ENCODE measurements at places on chromosomes 2 and 18.
A peak's percentile ranks its signal among the peaks of the same experiment; 100 is the strongest.

DNA sequence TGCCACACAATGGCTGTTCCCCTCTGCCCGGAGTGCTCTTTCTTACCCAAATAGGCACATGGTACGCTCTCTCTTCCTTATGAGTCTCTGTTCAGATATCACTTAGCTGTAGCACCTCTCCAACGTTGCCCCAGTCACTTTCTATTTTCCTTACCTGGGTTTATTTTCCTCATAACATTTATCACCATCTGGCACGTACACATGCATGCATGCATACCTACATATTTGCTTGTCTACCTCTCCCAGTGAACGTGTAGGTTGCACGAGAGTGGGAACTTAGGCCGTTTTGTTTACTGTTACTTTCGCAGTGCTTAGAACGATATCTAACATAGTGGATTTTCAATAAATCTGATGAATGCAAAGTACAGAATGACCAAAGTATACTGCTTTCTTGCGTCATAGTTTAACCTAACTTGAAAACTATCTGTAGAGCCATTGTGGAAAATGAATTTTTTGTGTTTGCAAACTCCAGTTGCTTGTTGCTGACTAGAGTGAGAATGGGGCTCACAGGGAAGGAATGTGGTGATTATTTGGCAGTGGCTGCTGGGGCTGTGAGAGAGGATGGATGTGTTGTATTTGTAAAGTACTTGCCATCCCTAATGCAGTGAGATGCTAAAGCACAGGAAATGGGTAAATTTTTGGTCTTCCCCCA is 47.1 kb downstream of the ACSL3 start:
- DNase-seq: no peak

DNA sequence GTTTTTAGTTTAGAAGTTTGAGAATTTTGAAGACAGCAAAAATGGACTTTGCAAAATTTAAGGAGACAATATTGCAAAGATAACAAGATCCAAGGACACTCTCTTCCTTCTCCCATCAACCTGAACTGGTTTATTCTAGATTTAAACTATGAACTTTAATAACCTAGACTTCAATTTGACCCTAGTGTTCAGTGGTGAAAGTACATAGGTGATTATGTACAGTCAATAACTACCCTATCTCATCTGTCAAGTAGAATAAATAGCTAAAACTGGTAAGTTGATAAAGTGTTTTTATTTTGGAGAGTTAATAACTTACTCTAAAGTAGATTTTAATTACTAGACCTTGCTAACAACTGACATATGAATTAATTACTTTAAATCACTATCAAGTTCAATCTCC is 52.9 kb upstream of the NFE2L2 start:
- no peak for DNase-seq

- DNase-seq: peak; percentile 53
Measured at GRCh38 chr2:221529943-221530652, 42.0 kb downstream of the EPHA4 start.

GRCh38 chr18:8208716-8209115 is 400.5 kb upstream of the RAB12 start:
- no peak for DNase-seq

- DNase-seq: no peak
Measured at GRCh38 chr18:7617738-7618422, 50.8 kb downstream of the PTPRM start.

DNA sequence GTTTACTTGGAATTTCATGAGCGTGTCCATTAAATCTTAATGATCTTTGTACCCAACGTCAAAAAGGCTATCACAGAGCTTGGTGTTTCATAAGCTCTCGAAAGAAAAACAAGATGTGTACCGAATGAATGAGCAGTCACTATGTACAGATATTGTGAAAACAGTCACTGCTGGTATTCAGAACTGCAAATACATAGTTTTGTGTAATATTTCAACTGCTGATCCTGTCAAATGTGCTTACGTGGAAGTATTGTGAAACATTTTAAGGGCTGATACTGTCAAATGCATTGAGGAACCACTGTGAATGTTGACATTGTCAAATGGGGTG is 184.2 kb upstream of the KLHL29 start:
- DNase-seq: no peak

GRCh38 chr18:78742218-78742745 is 237.3 kb upstream of the SALL3 start:
- DNase-seq: no peak

DNA sequence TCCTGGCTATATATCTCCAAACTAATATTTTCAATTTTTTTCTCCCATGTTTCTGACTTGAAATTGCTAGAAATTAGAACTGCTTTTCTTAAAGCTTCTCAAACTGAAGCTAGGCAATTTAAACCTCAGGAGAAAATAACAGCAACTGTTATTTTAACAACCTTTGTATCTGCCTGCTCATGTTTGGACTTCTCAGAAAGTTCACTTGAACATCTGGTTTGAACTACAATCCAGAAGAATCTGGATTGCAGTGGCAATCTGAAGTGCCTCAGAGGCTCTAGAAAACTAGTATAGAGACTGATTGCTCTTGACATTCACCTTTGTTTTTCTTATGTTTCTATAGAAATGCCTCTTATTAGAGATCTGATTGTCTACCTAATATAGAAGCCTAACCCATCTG is 64.1 kb downstream of the STAT4 start:
- no peak for DNase-seq

DNA sequence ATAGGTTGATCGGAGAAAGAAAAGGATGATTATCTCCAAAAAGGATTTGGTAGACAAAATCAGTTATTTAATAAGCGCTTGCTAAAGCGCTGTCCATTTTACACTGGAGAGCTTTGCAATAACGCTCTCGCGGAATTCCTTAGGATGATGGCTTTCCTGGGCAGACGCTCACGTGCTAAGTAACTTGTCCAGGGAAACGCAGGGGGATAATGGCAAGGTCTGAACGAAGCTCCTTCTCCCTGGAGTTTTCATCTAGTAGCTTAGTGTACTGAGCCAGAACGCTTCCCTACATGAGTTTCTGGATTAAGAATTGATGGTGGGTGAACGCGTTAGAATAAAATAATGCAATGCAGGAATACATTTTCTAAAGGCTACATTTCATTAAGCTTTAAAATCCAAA is 739.5 kb upstream of the SALL3 start:
- no peak for DNase-seq

DNA sequence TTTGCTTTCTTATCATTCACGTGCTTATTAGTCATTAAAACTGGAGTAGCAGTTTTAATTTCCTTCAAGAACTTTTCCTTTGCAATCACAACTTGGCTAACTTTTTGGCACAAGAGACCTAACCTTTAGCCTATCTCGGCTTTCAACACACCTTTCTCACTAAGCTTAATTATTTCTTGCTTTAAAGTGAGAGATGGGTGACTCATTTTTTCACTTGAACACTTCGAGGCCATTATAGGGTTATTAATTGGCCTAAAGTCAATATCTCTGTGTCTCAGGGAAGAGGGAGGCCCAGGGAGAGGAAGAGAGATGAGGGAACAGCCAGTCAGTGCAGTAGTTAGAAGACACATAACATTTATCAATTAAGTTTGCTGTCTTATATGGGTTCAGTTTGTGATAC is 289.8 kb downstream of the RBM43 start:
- DNase-seq: no peak

GRCh38 chr18:289026-289425 is 21.2 kb upstream of the THOC1 start:
- no peak for DNase-seq

- DNase-seq: no peak
Measured at GRCh38 chr2:221461901-221462300, 110.2 kb downstream of the EPHA4 start.

- no peak for DNase-seq
Measured at GRCh38 chr18:74963820-74964446, 245.0 kb downstream of the PTGR3 start.

- no peak for DNase-seq
Measured at GRCh38 chr18:38619129-38619528, 1053.5 kb upstream of the CELF4 start.

- DNase-seq: peak; percentile 54
Measured at GRCh38 chr2:173590276-173590861, 235.7 kb downstream of the CDCA7 start.

- DNase-seq: no peak
Measured at GRCh38 chr2:179455172-179455524, 190.5 kb upstream of the SESTD1 start.

DNA sequence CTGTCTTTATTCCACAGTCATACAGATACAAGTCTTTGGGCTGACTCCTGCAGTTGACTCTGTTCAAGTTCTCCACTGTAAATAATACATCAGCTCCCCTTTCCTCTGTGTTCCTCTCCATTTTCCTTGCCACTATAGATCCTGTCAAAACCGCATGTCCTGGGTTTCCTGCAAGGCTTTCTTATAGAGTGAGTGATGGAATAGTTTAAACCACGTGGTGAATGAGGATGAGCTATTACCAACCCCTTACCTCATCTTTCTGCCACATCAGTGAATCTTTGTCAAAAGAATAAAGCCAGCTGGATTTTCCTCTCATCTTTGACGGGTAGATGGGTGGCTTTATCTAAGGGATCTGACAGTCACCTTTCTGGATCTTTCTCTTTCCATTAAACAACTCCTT is 3.9 kb upstream of the GALNT14 start:
- no peak for DNase-seq

DNA sequence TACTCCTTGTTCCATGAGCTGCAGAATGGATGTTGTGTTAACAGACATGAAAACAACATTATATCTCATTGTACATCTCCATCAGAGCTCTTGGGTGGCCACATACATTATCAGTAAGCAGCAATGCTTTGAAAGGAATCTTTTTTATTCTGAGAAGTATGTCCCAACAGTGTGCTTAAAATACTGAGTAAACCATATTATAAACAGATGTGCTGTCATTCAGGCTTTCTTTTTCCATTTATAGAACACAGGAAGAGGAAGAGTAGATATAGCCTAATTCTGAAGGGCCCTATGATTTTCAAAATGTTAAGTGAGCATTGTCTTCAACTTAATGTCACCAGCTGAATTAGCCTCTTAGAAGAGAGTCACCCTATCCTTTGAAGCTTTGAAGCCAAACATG is 44.3 kb upstream of the CABYR start:
- DNase-seq: no peak

GRCh38 chr2:69966496-69966895 is 5.1 kb upstream of the ASPRV1 start:
- no peak for DNase-seq

DNA sequence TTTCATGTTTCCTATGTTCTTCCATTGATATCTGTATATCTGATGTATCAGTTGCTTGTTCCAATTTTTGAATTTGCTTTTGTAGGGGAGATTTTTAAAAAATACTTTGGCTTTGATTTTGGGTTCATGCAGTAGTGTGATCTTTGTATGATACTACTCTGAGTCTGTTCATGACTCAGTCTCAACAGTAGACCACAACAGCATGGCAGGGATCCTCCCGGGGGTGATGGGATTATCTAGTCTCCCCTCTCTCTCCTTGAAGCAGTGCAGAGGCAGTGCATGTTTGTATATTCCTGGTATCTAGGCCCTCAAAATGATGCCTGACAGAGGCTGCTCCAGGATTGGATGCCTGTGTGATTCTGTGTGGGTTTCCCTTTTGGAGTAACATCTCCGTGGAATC is 55.3 kb downstream of the G6PC2 start:
- no peak for DNase-seq

- no peak for DNase-seq
Measured at GRCh38 chr18:76715012-76715610, 107.2 kb upstream of the ZNF236 start.

- no peak for DNase-seq
Measured at GRCh38 chr2:231429901-231430300, 34.4 kb downstream of the NCL start.

DNA sequence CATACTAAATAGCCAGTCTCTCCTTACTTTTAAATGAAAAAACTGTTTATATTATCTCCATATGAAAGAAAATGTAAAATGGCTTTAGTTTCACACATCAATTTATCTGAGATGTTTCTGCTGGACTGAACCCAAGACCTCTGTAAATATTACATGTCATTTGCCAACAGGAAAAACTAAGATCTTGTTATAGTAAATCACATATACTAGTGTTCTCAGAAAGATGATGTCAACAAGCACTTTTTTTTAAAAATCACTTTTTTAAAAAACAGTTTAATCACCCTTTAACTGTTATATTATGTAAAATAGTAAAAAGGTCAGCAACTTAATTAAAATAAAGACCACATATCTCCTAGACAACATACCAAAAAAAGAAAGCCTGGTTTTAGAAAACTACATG is 46.3 kb downstream of the PTPN2 start:
- DNase-seq: no peak

GRCh38 chr2:45009928-45010701 is 863 bp upstream of the SIX2 start:
- peak; percentile 20 for DNase-seq

- DNase-seq: no peak
Measured at GRCh38 chr2:68203587-68203986, 45.9 kb downstream of the PNO1 start.

DNA sequence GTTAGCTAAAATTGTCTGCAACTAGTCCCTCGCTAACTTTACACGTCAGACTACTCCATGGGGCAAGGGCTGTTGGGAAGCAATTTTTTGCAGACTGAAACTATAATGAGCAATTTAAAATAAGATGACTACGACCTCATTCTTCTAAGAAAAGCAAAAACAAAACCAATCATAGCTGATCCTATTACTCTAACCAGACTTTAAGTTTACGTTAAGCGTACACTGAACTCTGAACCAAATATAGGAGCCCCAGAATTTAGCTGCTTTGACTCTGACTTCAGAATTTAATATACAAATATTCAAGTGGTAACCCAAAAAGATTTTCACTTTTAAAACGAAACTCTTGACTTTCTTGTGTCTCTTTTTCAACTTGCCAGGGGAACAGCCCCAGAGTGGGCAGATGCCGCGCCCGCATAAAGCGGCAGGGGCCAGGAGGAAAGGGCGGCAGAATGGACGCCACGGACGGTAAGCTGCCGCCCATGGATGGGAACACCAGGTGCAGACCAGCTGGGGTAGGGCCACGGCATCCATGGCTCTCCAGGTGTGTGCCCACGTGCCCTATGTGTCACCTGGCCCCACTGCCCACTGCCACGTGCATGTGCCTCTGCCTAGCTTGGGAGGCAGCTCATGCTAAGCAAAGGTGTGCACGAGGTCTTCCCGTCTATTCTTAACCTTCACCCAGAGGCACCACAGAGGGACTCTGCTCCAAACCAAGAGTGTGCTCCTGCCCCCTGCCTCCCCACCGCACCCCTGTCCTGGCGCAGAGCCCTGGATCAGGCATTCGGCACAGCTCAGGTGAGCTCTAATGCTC is 217.6 kb downstream of the HDAC4 start:
- no peak for DNase-seq

GRCh38 chr18:8834881-8835280 is 129.5 kb downstream of the MTCL1 start:
- no peak for DNase-seq

GRCh38 chr18:76991021-76991688 is 141.4 kb downstream of the MBP start:
- no peak for DNase-seq

GRCh38 chr2:120699292-120699691 is 36.4 kb upstream of the GLI2 start:
- DNase-seq: no peak

DNA sequence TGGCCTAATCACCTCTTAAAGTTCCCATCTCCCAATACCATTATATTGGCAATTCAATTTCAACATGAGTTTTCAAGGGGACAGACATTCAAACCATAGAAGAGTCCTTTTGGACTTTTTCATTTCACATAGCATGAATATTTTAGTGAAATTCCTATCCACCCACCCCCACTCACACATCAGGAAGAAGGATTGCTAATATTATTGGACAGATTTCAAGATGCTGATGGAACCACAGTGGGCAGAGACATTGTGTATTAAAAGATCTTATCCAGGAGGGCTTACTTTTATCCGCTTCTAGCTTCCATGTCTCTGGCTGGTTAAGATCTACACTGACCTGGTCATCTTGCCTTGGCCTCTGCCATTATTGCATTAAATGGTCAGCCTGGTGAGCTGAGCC is 297.4 kb upstream of the ACVR2A start:
- no peak for DNase-seq

Data from NCI-H2171 (cell line).